RCC 7860 (cell line): ENCODE measurements at places on chromosomes 1 and 21.

DNA sequence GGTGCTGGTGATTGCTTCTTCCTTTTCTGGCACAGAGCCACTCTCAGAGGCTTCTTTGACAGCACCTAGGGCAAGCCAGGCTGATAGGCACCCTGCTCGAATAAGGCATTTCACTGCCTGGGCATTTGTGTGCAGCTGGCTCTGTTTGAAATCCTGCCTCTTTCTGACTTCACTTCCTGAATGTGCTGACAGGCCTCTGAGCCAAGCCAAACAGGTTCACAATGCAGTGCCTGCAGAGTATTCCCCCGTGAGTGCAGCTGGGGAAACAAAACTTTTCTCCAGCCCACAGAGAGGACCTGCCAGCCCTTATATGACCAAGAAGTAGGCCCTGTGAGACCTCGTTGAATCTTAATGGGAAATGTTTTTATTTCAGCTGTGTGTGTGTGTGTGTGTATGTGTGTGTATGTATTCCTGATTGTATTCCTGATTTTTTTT is 10.4 kb downstream of the JUN start:
- DNase-seq: no peak

DNA sequence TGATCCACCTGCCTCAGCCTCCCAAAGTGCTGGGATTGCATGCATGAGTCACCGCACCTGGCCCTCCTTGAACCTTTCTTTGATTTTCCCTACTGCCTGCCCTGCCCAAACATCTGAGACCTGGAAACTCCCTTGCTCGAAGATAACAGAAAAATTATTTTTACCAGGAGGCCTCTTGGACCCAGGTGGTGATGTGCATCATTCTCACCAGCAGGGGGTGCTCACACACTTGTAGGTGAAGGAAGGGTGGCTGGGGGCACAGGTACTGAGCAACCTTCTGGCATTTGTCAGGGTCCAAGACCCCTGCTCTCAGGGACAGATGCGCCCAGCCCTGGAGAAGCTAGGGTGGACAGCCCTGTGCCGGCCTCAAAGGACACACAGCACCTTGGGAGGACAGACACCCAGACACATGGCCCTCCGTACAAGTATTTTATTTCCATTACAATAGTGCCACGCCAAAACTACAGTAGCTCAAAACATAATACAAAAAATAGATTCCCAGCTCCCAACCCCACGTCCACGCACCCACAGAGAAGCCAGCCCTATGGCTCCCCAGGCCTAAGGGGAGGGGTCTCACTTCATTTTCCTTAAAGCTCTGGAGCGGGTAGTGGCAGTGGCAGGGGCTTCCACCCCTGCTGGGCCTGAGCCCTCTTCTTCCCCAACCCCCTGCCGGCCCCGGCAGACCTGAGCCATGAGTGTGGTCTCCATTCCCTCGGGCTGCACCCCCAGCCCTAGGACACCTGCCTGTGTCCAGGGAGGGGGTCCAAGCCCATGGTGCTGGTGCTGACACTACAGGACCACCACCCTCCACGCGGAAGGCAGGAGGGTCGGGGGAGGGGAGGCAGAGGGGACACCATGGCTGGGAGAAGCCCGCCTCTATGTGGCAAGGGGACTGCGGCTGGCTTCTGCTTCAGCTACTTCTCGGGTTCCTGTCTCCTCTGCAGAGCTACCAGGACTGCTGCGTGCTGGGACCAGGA is 40.4 kb upstream of the EIF4G3 start:
- no peak for DNase-seq

DNA sequence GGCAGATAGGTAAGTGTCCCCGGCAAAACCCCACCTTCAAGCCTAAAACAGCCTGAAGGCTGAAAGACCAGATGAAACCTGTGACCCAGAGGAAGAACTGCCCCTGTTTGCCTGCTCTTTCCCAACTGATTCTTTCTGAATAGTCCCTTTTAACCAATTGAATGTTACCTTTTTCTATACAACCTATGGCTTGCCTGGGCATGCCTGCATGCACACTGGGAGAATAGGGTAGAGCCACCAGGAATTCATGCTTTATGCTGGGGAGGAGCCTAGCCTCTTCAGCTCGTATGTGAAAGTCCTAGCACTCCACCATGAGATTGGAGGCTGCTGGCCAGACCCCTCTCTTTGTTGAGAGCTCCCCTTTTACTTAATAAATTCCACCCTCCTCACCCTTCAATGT is 340.0 kb downstream of the PTBP2 start:
- DNase-seq: no peak

GRCh38 chr1:3673381-3674099 is 21.2 kb downstream of the TP73 start:
- no peak for DNase-seq

- DNase-seq: no peak
Measured at GRCh38 chr1:18387307-18387706, 93.4 kb upstream of the KLHDC7A start.

DNA sequence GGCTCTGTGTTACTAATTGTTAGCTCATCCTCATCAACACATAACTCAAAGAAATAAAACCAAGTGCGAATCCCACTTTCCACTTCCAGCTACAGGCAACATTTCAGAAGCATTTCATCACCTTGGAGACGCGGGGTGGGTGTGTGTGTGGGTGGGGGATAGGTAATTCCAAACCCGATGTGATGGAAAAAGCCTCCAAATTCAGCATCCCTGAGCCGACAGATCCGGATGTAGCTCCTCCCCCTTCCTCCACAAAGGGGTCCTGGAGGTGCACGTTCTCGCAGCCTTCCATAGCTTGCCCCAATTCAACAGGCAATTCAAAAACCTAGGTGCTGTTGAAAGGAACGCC is 486 bp downstream of the HSPA13 start:
- DNase-seq: no peak

- no peak for DNase-seq
Measured at GRCh38 chr1:29889776-29890175, 653.5 kb downstream of the PTPRU start.

GRCh38 chr1:154193821-154194220 is 1.9 kb upstream of the TPM3 start:
- peak; percentile 19 for DNase-seq
